ENCODE measurements at places on chromosomes 3 and 15. TPM values are rescaled to one million over a fixed set of nuclear protein-coding genes. Genes with fewer than 3 reads are reported as not detected.
A peak's percentile ranks its signal among the peaks of the same experiment; 100 is the strongest.

DNA sequence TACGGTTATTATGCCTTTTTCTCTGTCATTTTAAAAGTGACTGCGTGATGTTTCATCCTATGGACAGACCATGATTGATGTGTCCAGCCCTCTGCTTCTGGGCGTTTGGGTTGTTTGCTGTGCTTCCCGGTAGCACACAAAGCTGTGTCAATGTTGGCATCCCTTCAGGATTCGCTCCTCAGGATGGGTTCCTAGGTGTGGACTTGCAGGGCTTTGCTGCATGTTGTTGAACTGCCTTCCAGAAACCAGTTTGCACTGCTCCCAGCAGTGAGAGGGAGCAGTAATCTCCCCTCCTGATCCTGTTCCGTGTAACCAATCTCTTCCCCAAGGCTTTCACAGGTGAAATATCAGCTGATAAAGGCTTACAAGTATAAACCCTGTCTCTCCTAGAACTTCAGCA is 787 bp downstream of the TRPM1 start:
- no peaks in the 10 kb centered on the region for H3K27me3 ChIP-seq
- no peak overlapping the region for H3K4me3 ChIP-seq
- H3K27ac ChIP-seq: no peak overlapping the region
- peaks cover 14% of the 10 kb centered on the region for H3K4me1 ChIP-seq
- no peaks in the 10 kb centered on the region for H3K36me3 ChIP-seq

The PLA2G4B gene
- 3.7 TPM for total RNA-seq

- H3K4me3 ChIP-seq: no peak overlapping the region
- no peaks in the 10 kb centered on the region for H3K4me1 ChIP-seq
- no peak for DNase-seq
- H3K27me3 ChIP-seq: no peaks in the 10 kb centered on the region
- H3K27ac ChIP-seq: no peak overlapping the region
These were observed 94.9 kb upstream of the NSMCE3 start for GRCh38 chr15:29364426-29365078.

GRCh38 chr15:76206325-76206976 is 104.8 kb downstream of the ETFA start:
- DNase-seq: peak; percentile 91
- no peaks in the 10 kb centered on the region for H3K27me3 ChIP-seq
- H3K27ac ChIP-seq: no peak overlapping the region
- H3K4me3 ChIP-seq: no peak overlapping the region
- H3K36me3 ChIP-seq: no peaks in the 10 kb centered on the region

The SLC28A1 gene
- total RNA-seq: 0.21 TPM

GRCh38 chr15:49428409-49429095 is 5.5 kb downstream of the FGF7 start:
- H3K27ac ChIP-seq: no peak overlapping the region
- no peaks in the 10 kb centered on the region for H3K27me3 ChIP-seq
- no peak for DNase-seq
- no peaks in the 10 kb centered on the region for H3K4me1 ChIP-seq

All from pancreas (tissue), 10 donors.